ENCODE measurements at places on chromosomes 6 and 20. TPM values are rescaled to one million over a fixed set of nuclear protein-coding genes. Genes with fewer than 3 reads are reported as not detected.

PLA2G7 gene
- 0.53 TPM for total RNA-seq

SEL1L2 gene
- total RNA-seq: not detected

DNA sequence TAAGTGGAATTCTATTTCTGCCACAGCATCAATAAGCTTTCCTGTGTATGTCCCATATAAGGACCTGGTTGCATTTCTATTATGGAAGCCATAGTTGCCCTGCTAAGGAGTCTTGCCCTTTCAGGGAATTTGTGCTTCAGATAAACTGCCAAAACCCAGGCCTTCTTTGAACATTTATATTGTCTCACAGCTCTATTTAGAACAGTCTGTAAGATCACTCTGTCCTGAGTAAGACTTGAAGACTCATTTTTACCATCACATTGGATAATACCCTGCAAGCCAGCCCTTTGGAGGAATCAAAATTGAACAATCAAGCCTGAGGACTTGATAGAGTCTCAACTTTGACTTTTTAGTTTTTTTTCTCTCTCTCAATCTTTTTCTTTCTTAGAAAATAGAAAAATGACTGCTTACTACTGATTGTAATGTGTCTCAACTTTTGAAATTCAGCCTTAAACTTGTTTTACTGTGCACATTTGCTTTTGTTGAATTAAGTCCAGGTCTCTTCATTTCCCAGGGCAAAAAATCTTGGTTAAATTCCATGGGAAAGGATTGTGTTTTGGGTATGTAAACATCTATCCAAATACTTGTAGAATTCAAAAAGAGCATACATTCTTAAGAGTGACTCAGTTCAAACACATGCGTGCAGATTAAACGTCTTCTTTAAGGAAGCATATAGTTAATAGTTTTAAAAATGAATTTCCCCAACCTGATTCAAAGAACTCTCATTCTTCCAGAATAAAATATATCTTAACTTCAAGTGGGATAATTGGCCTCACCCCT lies 91.2 kb downstream of the PLCB1 start:
- DNase-seq: no peak

GRCh38 chr6:67328269-67328668 lies 1306.8 kb upstream of the ADGRB3 start:
- DNase-seq: no peak

- DNase-seq: no peak
These were observed 41.2 kb upstream of the MTRF1L start for GRCh38 chr6:153043719-153044118.

DNA sequence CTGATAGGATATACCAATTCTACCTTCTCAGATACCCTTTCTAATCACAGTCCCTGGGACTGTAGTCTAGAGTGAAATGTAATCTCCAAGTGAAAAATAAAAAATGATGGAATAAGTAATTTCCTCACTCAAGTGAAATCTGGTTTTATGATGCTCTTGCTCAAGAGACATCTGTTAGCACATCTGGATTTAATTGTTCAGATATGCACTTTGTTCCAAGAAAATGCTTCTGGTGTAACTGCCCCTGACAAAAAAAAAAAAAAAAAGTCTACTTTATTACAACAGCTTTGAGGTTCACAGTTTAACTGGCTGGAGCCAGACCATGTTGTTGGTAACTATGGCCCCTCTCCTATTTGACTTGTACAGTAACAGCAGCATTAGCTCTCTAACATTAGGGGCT lies 251.8 kb downstream of the BTBD9 start:
- no peak for DNase-seq

- DNase-seq: peak; percentile 91
These were observed 26.2 kb downstream of the SLCO4A1 start for GRCh38 chr20:62668441-62669027.

GRCh38 chr20:16864069-16864468 lies 115.9 kb downstream of the OTOR start:
- peak; percentile 22 for DNase-seq
